HAP-1 (cell line): ENCODE measurements at places on chromosomes 5 and 9.
A peak's percentile ranks its signal among the peaks of the same experiment; 100 is the strongest.

DNA sequence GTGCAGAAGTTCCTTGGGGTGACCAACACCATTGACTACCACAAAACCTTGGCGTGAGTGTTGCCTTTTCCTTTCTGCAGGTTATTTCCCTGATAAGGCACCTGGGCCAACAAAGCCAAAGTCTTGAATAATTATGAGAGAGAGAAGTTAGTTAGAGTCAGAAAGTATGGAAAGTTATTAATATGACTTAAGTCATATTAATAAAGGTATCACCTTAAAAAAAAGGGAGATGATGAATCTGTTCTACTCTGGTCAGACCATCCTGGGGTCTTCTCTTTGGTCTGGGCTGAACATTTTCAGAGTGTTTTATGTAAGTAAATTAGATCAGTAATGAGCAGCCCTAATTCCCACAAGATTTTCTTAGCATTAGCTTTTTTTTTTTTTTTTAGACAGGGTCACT is 41.8 kb downstream of the NDST1 start:
- no peak for DNase-seq

GRCh38 chr9:105047742-105048041 is 119.7 kb upstream of the ABCA1 start:
- no peak for DNase-seq

DNA sequence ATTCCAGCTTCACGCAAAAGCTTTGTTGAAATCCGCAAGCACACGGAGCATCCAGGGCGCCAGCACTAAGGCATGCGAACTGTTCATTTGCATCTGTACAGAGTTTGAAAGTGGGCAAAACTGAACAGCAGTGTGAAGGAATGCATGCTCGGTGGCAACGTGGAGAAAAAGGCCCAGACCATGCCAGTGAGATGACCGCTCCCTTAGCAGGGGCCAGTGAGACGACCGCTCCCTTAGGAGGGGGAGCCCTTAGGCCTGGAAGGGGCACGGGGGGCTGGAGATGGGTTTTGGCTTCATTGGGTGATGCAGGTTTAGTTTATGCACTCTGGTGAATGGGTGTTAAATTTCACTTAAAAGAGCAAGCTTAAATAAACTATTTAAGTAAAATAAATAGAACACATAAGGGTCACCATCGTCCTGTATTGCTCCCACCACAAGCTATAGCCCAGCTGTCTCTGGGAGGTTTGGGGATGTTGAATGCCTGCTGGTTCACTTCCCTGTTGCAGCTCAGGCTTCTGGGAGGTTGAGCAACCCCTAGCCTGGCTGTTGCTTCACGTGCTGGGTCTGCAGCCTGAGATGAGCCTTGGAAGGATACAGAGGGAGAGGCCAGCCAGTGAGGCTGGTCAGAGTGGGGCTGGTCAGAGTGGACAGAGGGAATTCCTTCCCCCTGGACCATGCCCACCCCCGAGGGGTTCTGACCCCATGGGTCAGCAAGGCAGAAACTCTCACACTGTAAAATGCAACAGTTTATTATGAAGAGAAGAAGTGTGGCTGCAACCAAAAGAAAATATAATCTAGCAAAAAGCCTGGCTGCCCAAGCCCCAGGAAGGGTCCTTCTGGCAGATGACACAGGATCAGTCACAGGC is 4.6 kb upstream of the FCN1 start:
- no peak for DNase-seq

- DNase-seq, result peak; percentile 6
Measured at GRCh38 chr9:122827761-122828093, 661 bp downstream of the PDCL start.

- no peak for DNase-seq
Measured at GRCh38 chr5:107812570-107813141, 141.9 kb upstream of the EFNA5 start.

- DNase-seq, result no peak
Measured at GRCh38 chr5:35853631-35854030, 3.1 kb upstream of the IL7R start.

- peak; percentile 89 for DNase-seq
Measured at GRCh38 chr9:17361378-17361777, 217.5 kb upstream of the SH3GL2 start.

DNA sequence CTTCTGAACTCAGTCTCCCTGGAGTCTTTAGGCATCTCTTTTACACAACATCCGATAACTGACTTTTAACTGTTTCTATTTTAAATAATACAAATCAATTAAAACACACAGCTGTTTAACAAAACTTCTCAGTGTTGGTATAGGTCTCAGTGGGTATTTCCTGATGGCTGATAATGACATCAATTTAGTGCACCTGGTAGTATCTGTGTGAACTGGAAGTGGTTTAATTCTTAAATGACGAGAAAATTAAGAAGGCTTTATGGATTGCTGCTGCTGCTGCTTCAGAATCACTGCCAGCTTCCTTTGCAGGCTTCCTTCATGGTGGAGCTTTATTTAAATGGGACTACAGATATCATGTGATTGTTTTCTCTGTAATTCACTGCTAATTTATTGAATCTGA is 92.3 kb downstream of the RPS23 start:
- no peak for DNase-seq

- peak; percentile 29 for DNase-seq
Measured at GRCh38 chr5:83471405-83472212, at the start of gene VCAN. Gene VCAN, plus strand, starts transcription at chr5:83471744. Its CDS starts 11,775 bp downstream, at chr5:83483519.

GRCh38 chr9:70479880-70480291 is 65.4 kb upstream of the KLF9 start:
- DNase-seq, result peak; percentile 14

- no peak for DNase-seq
Measured at GRCh38 chr9:14935106-14935751, 25.0 kb upstream of the FREM1 start.

GRCh38 chr5:148471379-148471778 is 87.6 kb downstream of the FBXO38 start:
- DNase-seq, result no peak

GRCh38 chr5:110371725-110372041 is 354.8 kb downstream of the TMEM232 start:
- no peak for DNase-seq

DNA sequence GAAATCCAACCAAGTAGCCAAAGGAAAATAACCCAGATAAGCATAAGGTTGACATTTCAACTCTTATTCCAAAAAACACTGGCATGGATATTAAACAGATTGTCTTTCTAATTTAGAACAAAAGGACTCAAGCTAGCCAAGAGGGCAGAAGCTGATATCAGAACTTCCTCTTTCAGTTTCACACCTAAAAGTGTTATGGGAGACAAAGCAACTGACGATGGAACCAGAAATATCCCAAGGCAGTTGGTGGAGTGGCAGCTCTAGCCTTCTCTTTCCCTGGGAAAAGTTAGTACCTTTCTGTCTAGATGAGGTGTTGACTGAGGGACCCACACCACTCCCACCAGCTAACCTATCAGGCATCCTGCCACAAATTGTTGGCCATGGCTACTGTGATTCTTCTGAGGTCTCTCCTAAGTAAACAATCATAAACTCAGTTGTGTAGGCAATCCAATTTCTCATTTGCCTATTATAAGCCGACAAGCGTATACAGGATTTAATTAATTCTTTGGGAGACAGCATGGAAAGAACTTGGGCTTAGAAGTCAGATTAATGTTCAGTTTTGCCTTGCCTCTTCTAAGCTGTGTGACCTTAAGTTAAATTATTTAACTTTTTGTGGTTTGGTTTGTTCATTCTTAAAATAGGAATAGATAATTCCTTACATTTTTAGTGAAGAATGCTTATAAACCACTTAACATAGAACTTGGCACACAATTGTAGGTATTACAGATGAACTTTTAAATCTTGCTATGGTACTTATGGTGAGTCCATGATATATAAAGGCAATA is 110.9 kb upstream of the ADAMTSL1 start:
- no peak for DNase-seq

- no peak for DNase-seq
Measured at GRCh38 chr5:67119010-67119409, 77.6 kb downstream of the CD180 start.

GRCh38 chr5:38329132-38329715 is 70.9 kb downstream of the EGFLAM start:
- no peak for DNase-seq

GRCh38 chr5:77935506-77936364 is 159.6 kb upstream of the TBCA start:
- no peak for DNase-seq

- no peak for DNase-seq
Measured at GRCh38 chr9:114431770-114432169, 44.0 kb upstream of the AKNA start.

DNA sequence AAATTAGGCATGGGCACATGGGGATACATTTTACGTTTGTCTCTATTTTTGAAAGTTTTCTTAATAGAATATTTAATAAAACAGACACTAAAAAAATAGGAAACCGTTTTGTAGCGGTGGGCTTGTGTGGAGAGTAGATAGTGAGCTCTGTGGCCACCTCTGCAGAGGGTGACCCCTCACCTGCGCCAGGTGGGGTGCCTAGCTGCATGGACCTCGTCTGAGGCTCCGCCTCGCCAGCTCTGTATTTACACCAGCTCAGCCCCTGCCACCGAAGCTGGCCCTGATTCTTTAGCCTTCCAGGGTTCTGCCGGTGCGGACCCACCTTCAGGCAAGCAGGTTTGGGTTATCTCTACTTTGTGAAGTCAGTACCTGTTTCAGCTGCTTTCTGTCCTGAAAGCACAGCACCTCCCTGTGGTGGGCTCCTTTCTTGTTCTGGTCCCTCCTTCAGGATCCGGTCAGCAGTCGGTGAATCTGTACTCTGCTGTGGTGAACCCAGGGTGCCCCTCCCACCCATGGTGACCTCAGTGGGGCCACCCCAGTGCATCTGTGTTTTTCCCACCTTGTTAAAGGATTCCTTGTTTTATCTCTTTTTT is 105.2 kb upstream of the CACNA1B start:
- DNase-seq, result peak; percentile 20

DNA sequence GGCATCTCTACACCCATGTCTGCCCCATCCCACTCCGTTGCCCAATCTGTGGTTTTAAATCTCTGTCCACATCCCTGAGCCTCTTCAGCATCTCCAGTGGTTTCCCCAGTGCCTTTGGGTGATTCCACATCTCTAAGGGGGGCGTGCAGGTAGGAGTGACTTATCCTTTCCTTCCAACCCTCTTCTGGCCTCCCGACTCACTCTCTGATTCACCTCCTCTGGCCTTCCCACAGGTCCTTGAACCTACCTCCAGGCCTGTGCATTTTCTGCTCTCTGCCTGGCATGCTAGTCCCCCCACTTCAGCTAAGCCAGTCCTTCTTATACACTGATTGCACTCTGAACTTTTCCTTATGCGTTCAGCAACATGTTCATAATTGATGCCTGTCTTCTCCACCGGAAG is 99.0 kb downstream of the RALGPS1 start:
- DNase-seq, result no peak

- no peak for DNase-seq
Measured at GRCh38 chr5:95760273-95761191, 29.4 kb downstream of the RHOBTB3 start.

DNA sequence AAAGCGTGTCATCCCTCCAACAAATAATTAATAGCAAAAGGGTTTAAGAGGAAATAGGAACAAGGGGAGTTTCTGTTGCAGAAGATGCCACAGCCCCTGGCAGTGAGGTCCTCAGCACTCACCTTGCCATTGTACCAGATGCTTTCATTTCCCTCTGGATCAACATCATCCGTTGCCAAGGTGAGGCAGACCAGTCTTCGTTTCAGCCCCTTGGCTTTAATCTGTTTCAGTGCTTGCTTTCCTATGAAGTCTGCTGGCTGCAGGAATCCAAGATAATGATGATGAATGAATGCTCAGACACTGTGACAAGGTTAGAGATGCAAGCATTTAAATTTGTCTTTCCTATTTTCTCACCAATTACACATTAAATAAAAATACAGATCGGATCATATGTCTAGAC is 20.0 kb upstream of the ARSB start:
- no peak for DNase-seq

DNA sequence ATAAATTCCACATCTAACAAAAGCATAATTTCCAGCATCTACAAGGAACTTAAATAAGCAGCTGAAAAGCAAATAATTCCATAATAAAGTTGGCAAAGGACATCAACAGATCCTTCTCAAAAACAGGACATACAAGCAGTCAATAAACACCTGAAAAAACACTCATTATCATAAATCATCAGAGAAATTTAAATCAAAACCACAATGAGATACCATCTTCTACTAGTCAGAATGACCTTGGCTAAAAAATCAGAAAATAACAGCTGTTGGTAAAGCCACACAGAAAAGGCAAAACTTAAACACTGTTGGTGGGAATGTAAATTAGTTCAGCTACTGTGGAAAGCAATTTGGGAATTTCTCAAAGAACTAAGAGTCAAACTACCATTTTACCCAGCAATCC is 1371.1 kb upstream of the ACO1 start:
- no peak for DNase-seq

DNA sequence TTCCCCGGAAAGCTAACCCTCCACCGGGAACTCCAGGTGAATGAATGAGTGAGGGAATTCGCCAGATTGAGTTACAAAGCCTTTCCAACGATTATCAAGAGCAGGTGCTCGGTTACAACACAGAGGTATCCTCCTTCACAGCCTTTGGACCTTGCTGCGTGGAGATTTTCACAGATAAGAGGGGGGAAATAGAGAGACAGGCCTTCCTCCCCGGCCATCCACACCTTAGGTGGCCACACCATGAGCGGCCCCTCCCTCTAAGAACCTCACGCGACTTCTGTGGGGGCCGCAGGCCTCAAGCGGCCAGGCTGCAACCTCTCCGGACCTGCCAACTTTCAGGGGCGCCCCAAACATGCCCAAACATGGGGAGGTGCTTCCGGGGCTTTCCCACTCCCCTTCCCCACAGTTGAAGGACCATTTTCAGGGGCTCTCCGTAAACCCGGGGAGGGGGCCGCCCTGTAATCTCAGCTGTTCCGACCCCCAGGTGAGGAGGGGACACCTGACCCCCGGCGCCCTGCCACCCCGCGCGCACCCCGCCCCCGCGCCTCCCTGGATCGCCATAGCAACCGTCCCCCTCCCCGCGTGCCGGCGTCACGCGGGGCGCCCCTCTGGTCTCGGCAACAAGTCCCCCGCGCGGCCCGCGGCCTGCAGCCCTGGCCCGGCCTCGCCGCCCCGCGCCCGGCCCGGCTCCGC is 603 bp downstream of the DENND1A start:
- DNase-seq, result no peak

DNA sequence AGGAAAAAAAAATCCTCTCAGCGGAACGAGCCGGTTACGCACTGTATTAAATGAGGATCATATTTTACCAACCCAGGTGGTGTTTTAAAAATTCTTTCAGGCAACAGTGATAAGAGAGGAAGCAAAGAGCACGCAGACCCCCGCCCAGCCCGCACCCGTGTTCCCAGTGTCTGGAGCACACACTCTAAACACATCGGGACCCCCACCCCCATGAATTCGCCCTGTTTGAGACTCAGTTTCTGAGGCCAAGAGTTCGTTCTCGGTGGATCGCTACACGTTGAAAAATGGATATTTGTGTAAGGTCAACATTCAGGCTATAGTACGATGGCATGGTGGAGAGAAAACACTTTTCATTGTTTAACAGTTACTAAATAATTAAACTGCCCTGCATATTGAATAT is 196.3 kb downstream of the MEF2C start:
- DNase-seq, result no peak

DNA sequence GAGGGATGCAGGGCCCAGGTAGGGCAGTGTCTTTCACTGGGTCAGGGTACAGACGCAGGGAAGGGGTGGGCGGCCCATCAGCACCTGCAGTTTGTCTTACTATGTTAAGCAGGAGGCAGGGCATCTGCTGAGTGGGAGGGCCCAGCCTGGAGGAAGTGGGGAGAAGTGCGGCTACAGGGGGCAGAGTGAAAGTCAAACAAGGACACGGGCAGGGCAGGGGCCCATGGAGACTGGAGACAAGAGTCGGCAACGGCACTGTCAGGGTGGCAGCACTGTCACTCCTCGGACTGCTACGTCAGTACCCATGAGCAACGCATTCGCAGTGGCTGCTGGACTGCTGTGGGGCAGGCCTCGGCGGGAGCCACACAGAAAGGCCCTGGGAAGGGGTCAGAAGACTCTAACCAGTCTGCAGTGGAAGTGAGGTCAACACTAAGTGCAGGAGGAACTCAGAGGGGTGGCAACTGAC is 19.7 kb downstream of the CAMSAP1 start:
- DNase-seq, result no peak
